ENCODE measurements at places on chromosomes 11 and 22. TPM values are rescaled to one million over a fixed set of nuclear protein-coding genes. Genes with fewer than 3 reads are reported as not detected.

- DNase-seq: no peak
Observed at GRCh38 chr11:133175103-133175502, 357.2 kb downstream of the OPCML start.

Gene SHISAL1
- polyA plus RNA-seq: 3.3 TPM

GRCh38 chr11:123206791-123207434 lies 11.9 kb upstream of the CLMP start:
- no peak for DNase-seq

Gene NPTXR
- polyA plus RNA-seq: 4.3 TPM

DNA sequence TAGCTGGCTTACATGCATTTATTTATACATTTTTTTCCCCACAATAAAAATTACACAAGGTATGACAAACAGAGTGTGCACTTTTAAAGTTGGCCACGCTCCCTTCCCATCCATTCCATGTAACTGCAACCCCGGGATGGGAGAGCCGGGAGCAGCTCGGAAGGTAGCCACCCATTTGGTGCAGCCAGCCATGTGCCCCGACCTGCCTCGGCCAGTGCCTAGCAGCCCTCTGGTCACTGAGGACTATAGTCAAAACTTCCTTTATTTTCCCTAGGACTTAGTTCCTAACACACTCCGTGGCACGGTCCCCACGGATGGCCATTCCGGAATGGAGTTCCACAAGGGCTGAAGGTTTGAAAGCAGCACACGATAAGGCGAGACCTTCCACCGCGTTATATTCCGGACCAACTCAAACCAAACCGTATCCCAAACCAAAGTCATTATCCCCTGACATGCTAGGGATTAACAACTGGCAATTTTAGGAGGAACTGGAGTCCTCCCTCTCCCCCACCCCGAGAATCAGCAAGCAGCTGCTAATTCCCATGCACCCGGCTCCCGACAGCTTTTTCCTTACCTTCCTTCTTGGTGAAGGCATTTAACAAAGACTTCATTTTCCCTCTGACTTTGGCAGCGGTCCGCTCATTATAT lies 426.4 kb downstream of the SHANK2 start:
- no peak for DNase-seq

Gene LIPT2
- 7.1 TPM for polyA plus RNA-seq

Gene MPPED2
- polyA plus RNA-seq: 16.9 TPM

DNA sequence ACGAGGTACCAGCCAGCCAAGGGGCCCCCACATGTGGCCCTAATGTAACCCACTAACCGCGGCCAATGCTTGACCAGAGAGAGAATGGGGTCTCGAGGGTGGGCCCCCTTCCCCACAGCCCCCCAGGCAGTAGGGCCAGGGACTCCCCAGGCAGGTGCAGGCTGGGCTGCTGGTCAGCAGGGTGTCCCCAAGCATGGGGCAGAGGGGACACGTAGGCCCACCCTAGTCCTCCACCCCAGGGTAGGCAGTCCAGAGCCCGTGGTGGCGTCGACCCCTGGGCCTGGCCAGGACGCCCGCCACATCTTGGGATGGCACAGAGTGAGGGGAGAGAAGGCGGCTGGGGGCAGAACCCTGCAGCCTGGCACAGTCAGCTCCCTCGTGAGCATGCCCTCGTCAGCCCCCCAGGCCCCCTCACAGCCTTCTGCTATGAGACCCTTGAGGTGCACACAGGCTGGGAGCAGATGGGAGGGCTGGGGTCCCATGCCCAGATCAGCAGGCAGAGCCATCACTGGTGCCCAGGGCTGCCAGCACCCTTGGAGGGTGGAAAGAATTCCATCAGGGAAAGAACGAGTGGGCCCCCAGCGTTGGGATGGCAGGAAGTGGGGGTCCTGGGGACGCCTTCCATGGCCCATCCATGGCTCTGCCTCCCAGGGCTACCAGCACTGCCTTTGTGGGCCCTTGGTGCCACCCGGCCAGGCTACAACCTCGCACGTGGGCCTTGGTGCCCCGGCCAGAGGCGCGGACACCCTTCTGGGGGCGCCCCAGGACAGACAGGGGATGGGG lies 6.1 kb downstream of the TNNT3 start:
- DNase-seq: no peak

Gene MMP1
- not detected for polyA plus RNA-seq

- no peak for DNase-seq
Observed at GRCh38 chr11:63919267-63920125, 2.5 kb upstream of the RCOR2 start.

All from renal cortex interstitium (tissue), 15 donors.